ENCODE measurements at places on chromosomes 11 and 22.

GRCh38 chr11:27179334-27179733, 138.7 kb downstream of the BBOX1 start:
- DNase-seq: no peak

GRCh38 chr22:28629420-28630176, 50.0 kb downstream of the TTC28 start:
- DNase-seq: no peak

DNA sequence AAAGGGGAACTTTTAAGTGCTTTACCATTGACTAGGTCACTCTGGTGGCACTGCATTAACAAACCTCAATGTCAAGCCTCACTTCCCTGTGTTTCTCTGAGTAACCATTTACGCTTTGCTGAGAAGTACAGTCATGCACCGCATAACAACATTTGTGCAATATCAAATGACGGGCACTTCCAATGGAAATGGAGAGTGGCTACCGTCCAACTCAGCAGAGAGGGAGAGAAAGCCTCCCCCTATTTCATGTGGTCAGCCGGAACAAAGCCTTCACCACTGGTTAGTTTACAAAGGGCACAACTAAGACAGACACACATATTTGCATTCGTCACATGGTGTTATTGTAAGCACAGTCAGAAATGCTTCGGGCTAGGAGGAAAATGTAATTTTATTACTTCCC, 117.3 kb downstream of the RASSF10 start:
- DNase-seq: no peak

GRCh38 chr11:44623341-44623730, 57.9 kb downstream of the CD82 start:
- DNase-seq: no peak

GRCh38 chr22:29386708-29387107, 1.7 kb downstream of the AP1B1 start:
- no peak for DNase-seq

DNA sequence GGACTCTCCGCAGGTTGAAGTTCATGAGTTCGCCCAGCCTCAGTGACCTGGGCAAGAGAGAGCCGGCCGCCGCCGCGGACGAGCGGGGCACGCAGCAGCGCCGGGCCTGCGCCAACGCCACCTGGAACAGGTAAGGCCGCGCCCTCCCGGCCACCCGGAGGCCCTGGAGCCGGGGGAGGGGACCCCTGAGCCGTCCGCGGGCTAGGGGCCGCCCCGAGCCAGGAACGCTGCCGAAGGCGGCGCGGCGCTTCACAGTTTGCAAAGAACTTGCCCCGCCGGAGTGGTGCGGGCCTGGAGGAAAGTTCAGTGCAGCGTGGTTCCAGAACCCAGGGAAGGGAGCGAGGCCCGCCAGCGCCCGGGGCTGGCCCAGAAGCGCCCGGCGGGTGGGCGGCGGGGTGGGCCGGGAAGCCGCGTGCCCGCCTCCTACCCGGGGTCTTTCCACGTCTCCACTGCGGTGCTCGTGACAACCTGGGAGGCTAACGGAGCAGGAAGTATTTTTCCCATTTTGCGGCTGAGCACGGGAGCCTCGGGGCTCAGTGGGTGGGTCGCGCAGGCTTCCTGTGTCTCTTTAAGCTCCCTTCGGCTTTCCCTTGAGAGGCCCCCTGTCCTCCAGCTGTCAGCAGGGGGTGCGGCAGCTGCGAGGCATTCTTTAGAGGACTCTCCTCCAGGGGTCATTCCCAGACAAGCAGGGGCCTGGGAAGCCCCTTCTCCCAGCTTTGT, 635 bp downstream of the PRR5 start:
- no peak for DNase-seq

DNA sequence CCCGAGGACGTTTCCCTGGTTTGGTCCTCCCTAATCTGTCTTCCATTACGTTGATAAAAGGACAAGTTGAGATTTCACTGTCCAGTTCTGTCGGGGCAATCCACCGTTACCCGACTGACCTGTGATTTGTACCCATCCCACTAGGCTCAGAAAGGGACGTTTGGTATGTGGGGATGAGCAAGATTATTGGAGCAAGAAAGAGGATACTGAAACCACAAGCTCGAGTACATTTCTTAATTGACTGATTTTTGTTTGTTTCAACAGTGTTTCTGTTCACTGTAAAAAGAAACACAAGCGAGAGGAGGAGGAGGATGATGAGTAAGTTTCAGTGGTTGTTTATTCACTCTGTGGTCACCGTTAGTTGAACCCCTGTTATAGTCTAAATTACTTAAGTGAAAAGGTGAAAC, 969 bp downstream of the CCDC117 start:
- no peak for DNase-seq

DNA sequence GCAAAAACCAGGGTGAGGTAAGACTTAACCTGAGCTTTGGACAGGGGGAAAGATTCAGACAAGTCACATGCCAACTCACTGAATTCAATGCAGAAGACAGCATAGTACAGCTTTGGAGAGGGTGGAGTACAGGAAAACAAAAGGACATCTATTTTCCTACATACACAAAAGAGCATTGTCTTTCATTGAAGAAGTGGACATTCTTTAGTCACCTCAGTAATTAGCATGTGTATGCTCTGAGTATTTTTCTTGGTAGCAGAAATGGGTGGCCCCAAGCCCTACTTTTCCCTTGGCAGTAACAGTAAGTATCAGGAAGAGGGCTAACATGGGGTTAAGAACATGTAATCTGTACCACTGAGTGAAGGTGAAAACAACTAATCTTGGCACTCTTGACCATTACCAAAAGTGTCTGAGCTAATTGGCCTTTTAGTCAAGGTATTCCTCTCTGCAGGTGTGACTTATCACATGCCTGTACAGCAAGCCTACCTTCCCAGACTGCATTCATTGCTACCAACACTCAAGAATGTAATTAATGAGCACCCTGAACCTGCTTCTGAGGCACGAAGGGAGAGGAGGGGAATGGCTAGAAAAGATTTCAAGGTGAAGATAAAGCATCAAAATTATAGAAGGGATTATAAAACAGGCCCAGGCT, 33.9 kb downstream of the SYTL2 start:
- no peak for DNase-seq

DNA sequence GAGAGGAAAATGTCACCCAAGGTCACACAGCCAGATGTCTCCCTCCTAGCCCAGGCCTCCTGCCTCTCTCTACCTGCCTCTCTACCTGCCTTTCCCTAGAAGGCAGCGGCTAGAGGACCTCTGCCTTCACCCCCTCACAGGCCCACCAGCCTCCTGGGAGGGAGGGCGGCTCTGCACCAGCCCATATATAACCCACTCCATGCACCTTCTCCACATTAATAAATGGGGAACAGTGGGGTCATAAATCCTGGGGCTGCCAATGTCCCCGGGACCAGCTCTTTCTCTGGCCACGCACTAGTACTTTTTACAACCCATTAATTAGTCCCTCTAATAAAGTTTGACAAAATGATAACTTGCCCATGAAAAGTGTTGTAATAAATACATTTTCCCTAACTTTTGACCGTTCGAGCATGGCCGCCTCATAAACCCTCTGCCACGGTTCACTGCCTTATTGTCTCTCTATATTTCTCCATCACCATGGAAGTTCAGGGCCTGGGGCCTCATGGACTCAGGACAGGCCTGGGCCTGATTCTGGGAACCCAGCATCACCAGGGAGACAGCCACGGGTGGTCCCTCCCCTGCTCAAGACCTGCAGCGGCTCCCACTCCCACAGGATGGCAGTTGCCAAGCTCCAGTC, 102.1 kb downstream of the MN1 start:
- no peak for DNase-seq

DNA sequence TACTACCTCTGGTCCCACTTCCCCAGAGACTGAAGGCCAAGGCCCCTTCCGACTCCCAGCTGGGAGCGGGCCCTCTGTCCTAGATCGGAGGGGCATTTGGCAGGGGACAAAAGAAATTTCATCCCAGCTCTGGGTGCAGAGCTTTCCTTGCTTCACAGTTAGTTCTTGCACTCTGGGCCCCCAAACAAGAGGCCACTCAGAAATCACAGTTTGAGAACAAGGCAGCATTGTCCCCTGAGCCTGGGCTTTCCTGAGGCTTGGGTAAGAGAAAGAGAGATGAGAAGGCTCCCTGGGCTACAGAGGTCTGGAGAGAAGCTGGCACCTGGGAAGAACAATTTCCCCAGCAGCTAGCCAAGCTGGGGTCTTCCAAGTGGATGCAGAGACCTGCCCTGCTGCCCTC, 71.8 kb upstream of the NCAM1 start:
- DNase-seq: no peak

DNA sequence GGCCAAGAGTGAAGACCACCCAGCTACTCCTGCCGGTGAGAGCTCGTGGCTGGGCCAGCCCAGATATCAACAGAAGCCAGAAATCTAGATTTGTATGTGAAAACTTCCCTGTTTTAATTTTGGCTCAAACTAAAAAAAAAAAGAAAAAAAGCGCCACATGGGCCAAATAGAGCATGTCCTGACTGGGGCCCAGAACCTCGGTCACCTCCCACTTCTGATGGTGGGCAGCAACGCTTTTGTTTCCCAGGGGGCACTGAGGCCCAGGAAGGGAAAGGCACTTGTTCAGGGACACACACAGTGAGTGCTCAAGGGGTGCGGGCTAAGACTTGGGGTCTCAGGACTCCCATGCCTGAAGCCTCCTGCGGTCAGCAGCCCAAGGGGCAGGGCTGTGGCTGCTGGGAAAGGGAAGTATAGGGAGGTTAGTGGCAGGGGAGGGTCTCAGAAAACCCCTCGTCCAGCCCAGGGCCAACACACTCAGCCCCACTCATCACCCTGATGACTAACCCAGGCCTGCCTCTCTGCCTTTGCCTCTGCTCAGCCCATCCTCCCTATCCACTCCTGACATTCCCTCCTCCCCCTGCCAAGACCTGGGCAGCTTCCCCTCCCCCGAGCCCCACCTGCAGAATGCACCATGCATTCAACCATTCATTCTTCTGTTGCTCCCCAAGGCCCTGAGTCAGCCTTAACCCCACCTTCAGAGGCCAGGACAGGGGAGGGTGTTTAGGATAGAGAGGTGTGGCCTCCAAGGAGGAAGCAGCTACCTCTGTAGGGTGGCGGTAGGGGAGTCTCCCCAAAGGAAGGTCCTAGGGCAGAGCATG, 30.0 kb upstream of the TCF20 start:
- DNase-seq: no peak

DNA sequence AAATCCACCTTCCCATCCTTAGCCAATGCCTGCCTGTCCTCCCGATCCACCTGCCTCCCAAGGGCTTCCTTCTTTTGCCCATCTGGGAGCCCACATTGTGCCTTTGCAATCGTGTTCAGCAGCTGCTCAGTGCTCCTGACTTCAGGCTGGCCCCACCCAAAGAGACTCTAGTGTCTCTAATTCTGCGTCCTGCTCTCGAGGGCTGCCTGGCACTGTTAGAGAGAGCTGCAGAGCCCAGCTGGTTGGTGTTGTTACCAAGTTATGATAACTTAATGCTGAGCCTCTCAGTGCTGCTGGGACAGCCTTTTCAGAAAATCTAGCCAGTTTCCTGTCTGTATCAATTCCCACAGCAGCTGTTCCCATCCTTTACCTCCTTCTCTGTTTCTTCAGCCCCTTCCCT, 69.1 kb downstream of the MICAL2 start:
- no peak for DNase-seq

DNA sequence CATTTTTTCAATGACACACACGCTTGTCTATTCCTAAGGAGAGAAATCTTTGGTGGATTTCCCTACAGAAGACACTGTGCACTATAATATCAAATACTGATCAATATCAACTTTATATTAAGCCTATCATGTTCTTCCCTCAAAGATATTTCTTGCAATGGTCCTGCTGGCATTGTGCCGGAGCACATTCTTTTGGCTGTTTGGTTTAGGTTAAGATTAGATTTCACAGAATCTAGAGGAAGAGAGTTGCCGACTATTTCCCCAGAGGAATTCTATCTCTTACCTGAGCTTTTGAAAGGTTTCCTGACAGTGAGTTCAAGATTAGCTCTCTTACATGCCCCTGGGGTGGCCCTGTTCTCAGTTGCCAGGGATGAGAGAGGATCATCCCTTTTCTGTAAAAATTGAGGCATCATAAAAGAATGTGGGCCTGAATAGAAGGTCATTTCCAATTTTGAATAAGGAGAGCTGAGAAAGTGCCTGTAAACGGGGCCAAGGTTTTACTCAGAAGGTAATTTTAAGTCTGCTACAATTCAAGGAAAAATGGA, 180.6 kb upstream of the ARHGAP20 start:
- no peak for DNase-seq

- no peak for DNase-seq
These were observed 317.8 kb downstream of the NTM start for GRCh38 chr11:131688048-131688693.

DNA sequence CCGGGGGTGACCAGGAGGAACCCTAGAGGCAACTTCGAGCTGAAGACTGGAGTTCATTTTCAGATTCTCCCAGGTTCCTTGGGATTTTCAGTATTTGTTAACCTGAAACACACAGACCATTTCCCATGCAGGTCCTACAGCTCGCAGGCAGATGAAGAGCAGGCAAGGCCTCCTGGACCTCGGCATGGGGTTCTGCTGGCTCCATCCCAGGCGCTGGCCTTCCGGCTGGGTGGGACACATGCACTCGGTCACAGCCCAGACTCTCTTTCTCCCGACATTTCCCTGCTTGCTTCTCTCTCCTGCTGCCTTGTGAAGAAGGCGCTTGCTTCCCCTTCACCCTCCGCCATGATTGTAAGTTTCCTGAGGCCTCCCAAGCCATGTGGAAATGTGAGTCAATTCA, 15.4 kb upstream of the TTLL12 start:
- DNase-seq: no peak

DNA sequence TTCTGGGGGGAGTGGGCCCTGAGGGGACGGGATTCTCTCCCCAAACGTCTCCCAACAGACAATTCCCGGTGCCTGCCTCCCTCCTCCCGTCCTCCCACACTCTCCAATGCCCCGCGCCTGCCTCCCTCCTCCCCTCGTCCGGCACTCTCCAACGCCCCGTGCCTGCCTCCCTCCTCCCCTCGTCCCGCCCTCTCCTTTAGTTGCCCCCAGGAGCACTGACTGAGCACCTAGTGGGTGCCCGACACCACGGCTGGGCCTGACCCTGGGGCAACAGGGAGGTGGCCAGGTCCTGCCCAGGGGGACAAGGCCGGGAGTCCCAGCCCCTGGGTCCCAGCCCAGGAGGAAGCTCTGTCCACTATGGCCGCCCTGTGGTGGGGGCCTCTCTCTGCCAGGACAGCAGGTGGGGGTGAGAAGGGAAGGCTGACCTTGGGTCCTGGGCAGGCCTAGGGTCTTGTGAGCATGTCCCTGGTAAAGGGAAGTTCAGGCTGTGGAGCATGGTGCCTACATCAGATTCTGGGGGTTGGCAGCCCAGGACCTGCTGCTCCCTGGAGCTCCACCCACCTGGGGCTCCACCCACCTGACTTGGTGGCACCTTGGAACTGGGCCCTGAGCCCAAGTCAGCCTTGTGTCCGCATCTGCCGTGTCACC, 942.3 kb downstream of the BRD1 start:
- DNase-seq: no peak

All from activated gamma-delta T cell (primary cell).